ENCODE measurements at places on chromosomes 5 and 9.

- DNase-seq: no peak
These were observed 179.4 kb downstream of the CFAP90 start for GRCh38 chr5:7671381-7671993.

DNA sequence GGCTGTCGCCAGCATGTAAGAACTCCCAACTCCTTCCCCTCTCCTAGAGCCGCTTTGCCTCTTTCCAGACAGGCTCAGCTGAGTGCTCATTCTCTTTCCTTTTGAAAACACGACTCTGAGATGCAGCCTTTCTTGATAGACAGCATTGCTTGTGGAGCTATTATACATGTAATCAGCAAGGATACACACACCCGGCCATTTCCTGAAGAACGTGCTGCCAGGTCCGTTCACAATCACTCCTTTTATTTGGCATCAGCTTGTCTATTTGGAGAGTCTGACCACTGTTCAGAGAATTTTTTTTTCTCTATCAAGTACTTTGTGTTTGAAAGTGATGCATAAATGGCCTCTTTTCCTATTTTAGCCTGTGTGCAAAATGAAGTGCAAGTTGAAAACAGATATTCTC is 328.7 kb downstream of the MARCHF11 start:
- DNase-seq: no peak

- DNase-seq: no peak
These were observed 135.9 kb downstream of the COL23A1 start for GRCh38 chr5:178454303-178454702.

DNA sequence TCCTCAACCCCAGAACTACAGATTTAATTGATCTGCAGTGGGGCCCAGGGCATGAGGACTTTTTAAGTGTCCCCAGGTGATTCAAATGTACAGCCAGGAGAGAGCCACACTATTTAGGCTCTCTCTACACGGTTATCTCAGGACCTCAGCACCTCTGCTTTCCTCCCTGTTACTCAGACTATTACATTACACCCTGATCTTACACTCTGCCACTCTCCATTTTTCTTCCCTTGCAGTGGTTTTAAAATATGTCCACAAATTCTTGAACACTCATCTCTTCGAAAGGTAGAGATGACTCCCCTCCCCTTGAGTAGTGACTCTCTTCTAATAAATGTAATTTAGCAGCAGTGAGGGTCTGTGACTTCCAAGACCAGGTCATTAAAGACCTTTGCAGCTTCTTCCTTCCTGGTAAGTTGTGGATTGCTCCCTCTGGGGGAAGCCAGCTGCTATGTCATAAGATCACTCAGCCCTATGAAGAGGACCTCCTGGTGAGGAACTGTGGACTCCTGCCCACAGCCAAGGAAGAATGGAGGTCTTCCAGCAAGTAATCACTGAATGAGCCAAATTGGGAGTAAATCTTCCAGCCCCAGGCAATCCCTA is 87.5 kb upstream of the SSBP2 start:
- DNase-seq: no peak

DNA sequence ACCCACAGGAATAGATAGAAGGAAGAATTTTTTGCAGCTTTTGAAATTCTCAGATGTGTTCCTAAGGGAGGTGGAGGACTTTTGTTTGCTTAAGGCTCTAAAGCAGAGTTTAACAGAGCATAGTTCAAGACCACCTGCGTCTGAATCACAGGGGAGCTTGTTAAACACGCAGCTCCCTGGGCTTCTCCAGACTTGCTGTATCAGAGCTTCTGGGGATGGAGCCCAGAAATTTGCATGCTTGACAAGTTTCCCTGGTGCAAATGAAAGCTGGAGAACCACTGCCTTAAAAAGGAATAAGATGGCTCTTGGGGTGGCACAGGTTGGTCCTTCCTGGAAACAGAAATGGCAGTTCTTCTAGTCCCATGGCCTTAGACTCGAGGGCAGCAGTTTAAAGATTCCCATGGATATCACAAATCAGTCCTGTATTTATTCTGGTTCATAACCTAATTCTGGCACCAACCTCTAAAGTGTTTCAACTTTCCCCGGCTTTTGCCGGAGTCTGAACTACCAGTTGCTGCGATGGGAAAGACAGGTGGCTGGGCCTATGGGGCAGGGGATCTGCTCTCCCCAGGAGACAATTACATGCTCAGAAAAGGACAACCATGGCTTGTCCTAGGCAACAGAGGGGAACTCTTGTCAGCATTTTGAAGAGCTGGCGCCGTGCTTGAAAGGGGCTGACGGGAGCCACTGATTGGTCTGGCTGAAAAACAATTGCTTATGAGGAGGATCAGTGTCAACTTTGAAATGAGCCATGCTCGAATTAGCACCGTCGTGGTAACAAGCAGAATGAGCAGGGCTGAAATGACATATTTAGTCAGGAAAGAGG is 599.6 kb downstream of the CCDC171 start:
- no peak for DNase-seq

DNA sequence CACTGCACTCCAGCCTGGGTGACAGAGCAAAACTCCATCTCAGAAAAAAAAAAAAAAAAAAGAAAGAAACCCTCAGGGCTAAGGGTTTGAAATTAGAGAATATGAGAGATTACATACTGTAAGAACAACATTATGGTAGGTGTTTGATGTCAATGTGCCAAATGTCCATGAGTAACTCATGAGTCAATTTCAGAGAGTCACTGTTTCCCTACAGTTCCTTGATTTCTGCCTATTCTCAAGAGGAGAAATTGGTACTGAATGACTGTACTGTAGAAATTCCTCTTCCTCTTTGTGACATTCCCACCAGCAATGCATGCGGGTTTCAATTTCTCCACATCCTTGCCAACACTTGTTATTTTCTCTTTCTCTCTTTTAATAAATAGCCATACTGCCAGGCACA is 35.2 kb downstream of the MARVELD2 start:
- no peak for DNase-seq

GRCh38 chr9:132638240-132638639 is 31.5 kb downstream of the DDX31 start:
- no peak for DNase-seq

Measured in right atrium auricular region (tissue), 2 donors.